ENCODE measurements at places on chromosomes 6 and 20.
A peak's percentile ranks its signal among the peaks of the same experiment; 100 is the strongest.

DNA sequence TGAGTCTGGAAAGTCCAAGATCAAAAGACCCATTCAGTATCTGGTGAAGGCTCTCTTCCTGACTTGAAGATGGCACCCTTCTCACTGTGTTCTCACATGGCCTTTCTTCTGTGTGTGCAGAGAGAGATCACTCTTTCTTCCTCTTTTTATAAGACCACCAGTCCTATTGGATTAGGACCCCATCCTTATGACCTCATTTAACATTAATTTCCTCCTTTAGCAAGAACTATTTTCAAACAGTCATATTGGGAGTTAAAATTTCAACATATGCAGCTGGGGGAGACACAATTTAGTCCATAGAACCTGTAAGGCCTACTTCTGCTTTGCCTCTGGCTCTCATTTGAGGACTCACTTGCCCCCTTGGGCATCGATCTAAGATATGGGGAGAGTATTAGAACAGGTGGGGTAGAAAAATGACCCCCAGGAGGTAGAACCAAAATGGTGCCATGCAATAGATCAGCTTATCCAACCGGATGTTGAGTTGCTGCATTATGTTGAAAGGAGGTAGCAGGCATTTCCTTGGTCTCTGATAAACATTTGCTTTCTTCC, 78.4 kb upstream of the ATXN1 start:
- no peak for DNase-seq

GRCh38 chr6:999552-999951, 306.6 kb upstream of the EXOC2 start:
- no peak for DNase-seq

DNA sequence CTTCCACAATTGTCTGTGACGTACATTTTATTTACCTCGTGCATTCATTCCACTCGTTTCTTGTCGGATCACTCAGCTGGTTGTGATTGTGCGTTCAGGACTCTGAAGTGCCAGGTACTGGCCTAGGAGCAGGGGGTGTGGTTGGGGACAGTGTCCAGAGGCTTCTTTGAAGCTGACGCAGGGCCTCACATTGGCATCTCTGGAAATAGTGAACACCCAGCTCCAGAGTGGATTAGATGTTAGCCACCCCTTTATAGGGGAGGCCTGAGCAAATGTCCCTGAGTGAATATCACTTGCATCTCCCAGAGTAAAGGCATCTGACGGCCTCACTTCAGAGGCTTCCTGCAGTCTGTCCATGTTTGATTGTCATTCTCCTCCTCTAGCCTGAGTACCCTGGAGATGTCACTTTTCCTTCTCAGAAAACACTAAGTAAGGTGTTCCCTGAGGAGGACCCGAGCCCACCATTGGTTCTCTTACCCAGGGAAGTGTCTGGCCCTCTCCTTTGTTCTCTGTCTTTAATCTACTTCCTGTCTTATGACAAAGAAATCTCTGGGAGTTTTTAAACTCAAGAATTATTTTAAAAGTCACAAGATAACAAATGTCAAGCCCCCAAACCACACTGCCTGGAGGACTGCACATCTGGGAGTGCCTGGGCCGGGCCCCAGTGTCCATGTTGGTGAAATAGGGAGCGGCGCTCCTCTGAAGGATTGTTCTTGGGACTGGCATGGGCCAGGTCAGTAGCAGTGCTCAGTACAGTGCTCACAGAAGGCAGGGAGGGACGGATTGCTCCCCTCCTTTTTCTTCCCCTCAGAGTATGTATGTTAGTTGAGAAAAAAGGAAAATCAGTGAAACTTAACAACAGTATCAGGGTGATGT, 10.8 kb downstream of the STX16 start:
- DNase-seq = no peak

DNA sequence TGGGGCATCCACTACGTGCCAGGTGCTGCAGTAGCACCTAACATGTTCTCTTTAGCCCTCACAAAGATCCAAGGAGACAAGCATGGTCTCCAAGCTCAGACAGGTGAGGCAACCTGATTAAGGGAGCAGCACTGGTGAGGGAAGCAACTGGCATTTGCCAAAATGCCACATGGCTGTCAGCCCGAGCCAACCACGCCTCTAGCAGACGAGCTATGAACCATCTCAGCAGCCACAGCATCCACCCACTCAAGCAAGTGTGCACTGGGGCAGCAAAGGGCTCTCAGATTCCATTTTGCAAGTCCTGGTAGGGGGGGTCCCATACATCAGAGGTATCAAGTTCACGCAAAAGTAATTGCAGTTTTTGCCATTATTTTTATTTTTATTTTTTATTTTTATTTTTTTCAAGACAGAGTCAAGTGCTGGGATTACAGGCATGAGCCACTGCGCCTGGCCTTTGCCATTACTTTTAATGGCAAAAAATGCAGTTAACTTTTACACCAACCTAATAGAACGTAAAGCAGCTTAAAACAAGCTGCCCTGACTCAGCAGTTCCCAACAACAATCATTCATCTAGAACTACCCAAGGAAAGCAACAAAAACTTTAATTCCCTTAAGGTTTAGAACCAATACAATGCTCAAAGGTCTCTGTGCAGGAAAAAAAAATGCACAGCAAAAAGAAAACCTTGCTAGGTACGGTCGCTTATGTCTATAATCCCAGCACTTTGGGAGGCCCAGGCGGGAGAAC, 36.3 kb upstream of the SPDEF start:
- DNase-seq = no peak

GRCh38 chr20:6818033-6818808, 50.7 kb downstream of the BMP2 start:
- DNase-seq = no peak

GRCh38 chr6:75631859-75632635, 30.4 kb downstream of the SENP6 start:
- DNase-seq = no peak

DNA sequence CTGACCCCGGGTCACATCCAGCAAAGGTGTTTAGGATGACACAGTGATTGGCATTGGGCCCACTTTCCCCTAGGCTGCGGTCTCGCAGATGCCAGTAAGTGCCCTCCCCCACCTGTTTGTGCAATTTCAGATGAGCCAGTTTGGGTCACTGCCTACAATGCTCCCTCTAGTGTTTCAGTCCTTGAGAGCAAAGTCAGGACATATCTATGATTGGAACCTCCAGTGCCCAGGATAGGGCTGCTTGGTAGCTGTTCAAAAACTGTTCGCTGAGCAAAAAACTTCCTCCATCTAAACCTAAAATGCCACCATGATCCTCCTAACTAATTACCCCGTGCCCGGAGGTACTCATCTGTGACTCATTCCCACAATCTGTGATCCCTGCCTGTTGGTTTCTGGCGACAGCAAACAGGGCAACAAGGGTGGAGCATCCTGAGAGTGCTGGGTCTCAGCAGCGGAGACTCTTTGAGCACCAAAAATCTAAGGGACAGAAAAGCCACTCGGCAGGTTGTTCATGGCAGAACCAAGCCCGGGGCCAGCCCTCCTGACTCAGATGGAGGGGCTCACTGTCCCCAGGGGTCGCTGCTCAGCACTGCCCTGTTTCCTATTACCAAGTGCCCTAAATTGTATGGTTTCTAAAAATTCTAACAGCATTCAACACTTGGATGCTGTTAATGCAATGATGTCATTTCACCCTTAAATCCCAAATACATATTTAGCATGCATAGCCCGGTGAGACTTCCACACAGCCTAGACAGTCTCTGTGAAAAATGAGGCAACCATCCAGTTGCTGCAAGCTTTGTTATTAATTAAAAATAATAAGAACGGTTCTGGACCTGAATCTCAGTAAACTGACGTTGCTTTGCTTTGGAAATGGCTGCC, 5.0 kb downstream of the VSX1 start:
- DNase-seq = no peak

DNA sequence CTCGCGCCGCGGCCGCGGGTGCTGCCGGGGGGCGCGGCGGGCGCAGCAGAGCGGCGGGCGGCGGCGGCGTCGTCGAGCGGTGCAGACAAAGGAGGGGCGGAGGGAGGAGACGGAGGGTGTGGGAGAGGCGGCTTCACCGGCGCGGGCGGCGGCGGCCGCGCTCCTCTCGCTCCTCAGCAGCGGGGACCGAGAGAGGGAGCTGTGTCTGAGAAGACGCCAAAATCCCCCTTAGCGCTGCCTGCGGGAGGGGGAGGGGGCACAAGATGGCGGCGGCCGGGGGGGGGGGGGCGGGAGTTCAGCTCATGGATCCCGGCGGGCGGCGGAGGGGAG, 296 bp downstream of the ADNP start:
- DNase-seq = no peak

DNA sequence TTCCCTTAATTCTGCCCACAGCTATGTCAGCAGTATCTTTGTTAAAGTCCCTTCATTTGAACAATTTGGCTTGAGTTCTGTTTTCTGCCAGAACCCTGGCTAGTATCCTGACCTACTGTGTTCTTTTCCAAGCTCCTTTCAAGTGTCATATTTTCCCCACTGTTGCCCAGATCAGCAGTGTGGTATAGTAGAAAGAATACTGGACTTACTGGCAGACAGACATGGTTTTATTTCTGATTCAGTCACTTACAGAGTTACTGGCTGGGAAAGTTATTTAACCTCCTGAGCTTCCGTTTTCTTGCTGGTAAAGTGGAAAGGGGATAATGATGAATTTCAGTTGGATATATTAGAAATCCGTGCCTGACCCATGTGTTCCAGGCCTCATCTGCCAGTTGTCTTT, 39.8 kb upstream of the RAB23 start:
- DNase-seq = no peak

DNA sequence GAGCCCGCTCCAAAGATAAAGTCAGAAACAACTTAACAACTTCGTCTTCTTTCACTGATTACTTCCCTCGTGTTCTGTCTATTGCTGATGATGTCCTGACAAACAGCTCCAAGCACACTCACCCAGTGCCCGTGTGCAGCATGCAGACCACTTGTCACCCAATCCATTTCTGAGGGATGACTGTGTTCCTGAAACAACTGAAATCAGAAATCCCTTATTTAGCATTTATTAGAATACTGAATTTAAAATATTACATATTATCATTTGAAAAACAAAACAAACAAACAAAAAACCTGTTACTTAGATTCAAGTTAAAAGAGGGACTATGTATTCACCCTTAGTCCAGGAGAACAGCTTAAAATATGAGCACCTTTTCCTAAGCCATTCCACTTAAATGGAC, 223.7 kb upstream of the QKI start:
- no peak for DNase-seq

DNA sequence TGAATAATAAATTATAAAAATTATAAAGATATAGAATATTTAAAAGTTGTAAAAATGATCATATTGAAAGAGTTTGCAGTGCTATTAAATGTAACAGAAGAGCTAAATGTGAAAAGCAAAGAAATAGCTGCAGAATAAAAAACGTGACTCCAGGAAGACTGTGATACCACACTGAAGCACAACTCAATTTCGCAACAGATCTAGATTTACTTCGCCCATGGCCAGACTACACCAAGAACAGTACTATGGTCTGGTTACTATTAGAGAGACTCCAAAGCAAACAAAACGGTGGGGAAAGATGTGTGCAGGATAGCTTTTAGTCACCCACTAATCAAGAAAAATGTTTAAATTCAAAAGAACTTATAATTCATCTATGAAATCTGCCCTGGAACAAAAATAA, 1.9 kb downstream of the CHD6 start:
- DNase-seq = no peak

DNA sequence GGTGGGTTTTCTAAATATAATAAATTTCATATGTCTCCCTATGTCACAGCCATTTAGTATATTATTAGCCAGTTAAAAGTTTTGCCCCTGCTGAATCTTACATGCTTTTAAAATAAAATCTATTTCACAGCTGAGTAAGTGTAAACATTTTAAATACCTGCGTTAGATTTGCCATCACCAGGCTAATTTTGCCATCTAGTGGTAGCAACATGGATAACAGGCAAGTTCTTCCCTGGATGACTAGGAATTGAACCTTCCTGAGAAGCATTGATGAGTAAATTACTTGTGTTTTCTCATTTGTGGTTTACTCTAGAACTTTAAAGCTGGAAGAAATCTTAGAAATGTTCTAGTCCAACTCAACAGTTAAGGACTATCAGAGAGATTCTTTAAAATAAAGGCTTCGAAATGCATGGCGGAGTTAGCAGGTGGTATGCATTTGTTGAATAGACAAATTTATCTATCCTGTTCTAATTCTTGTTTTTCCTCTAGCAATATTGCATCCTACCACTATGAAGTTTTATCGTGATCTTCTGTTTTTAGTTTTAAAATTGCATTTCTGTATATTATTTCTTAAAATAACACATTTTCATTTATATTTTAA, 2.6 kb downstream of the PRSS35 start:
- DNase-seq = no peak

DNA sequence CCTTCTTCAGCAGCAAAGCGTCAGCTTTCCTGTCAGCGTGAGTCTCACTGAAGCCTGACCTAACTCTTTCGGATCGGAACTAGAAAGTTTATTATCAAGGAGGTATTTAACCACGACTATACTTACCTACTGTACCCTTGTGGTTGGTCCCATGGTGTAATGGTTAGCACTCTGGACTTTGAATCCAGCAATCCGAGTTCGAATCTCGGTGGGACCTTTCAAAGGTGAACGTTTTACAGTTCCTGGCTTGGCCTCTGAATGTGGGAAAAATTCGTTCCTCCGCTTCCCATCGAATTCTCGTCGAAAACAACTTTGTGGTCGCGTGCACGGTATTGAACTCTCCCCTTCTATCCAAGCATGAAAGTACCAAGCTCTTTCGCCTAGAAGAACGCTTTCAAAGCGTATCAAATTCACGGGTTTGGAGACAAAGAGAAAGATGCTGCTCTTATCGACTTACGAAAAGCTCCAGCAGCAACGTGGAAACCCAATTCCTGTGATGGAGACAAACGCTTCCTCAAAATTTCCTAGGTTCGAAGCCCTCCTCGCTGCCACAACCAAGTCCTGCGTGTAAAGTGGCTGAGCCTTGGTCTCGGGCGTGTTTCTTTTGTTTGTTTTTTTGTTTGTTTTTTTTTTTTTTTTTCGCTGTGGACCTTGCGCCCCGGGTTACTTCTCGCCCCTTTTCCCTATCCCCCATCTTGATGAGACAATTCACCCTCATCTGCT, 63.7 kb downstream of the GPX5 start:
- DNase-seq = peak; percentile 77

- no peak for DNase-seq
Observed at GRCh38 chr6:143397227-143398222, 53.0 kb downstream of the ADAT2 start.

All from skeletal muscle cell (primary cell).